ENCODE measurements at places on chromosomes 16 and 17. TPM values are rescaled to one million over a fixed set of nuclear protein-coding genes. Genes with fewer than 3 reads are reported as not detected.

TMEM98 gene
- total RNA-seq: 33.0 TPM

IL34 gene
- total RNA-seq: 0.59 TPM

KRTAP3-1 gene
- total RNA-seq: not detected

SLC2A4 gene
- not detected for total RNA-seq

DNAI2 gene
- not detected for total RNA-seq

TOP2A gene
- total RNA-seq: 90.4 TPM

ZMYND15 gene
- total RNA-seq: 0.20 TPM

KRTAP9-2 gene
- not detected for total RNA-seq

ADAM11 gene
- total RNA-seq: 0.59 TPM

SEC14L5 gene
- total RNA-seq: 0.59 TPM

TSPAN10 gene
- 1.4 TPM for total RNA-seq

EVI2A gene
- 6.5 TPM for total RNA-seq

C16orf96 gene
- total RNA-seq: not detected

CCDC47 gene
- 66.7 TPM for total RNA-seq

Data from subcutaneous preadipocyte (primary cell).